Nucleus accumbens (tissue), 56 donors: ENCODE measurements at places on chromosomes 16 and 17.

GRCh38 chr17:3766779-3767178 is 34.2 kb downstream of the ITGAE start:
- no peak for DNase-seq

GRCh38 chr16:22093996-22094395 is 1.7 kb downstream of the VWA3A start:
- no peak for DNase-seq

GRCh38 chr16:68367030-68367429 is 56.2 kb downstream of the PRMT7 start:
- no peak for DNase-seq

DNA sequence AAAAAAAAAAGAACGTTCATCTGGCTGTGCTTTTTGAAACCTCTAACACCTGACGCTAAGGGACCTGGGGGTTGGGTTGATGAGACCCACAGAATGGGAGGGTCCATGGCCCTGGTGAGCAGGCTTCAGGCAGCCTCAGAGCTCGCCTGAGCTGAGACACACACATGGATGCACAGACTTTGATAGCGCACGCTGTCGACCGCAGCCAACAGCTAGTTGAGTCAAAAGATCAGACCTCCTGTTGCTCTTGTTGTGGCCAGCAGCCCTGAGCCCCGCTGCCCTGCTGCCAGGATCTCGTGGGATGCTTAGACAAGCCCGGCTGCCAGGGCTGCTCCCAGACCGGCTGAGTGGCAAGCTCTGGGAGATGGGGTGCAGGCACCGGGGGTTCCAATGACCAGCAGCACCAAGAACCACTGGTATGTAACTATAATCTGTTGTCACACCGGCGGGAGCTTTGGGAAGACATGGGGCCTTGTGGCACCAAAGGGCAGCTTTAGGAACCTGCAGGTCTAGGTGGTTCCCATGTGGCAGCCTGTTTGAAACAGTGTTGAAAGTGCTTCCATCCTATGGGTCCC is 20.0 kb upstream of the MEAK7 start:
- DNase-seq = no peak

DNA sequence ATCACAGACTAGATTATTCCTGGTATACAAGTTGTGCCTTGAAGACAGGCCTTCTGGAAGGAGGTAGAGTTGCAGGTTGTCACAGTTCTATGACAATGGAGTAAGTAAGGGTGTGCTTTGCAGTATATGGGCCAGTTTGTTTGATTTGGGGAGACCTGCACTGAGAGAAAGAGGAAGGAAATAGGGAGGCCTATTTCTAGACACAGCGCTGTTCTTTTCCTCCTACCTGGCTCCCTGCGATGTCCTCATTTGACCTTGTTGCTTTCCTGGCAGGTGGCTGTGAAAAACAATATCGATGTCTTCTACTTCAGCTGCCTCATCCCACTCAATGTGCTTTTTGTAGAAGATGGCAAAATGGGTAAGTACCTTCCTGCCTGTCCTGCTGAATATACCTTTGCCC is 22.5 kb upstream of the RASL10B start:
- no peak for DNase-seq

- DNase-seq = no peak
Measured at GRCh38 chr17:72294487-72294893, 173.7 kb downstream of the SOX9 start.

GRCh38 chr16:66002601-66003000 is 363.9 kb upstream of the CDH5 start:
- no peak for DNase-seq

- no peak for DNase-seq
Measured at GRCh38 chr16:75195811-75196790, 10.9 kb downstream of the CTRB2 start.

DNA sequence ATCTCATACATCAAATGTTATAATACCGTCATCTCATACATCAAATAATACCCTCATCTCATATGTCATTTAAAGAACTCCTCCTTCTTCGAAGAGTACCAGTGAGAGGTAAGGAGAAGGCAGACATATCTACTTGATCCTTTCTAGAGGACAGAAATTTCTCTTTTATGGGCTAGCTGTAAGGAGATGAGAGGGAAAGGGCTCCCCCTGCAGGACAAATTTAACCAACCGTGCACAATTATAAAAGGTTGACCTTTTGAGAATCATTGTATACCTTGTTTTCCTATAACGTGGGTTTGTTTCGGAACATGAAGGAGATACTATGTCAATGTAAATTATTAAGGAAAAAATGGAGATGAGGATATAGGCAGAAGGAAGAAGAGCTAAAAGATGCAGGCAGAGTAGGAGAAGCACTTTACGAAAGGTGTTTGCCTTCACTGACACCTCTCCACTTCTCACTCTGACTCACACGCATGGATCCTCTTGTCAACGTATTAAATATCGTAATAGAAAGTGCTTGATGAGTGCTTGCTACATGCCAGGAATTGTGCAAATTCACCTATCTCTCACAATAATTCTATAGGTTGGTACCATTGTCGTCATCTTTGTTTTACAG is 465.9 kb upstream of the ERCC4 start:
- no peak for DNase-seq

- no peak for DNase-seq
Measured at GRCh38 chr16:12548270-12548983, 255.3 kb downstream of the CPPED1 start.

- DNase-seq = no peak
Measured at GRCh38 chr16:10858203-10858602, 18.8 kb upstream of the CIITA start.
